ENCODE measurements at places on chromosomes 1 and 21. TPM values are rescaled to one million over a fixed set of nuclear protein-coding genes. Genes with fewer than 3 reads are reported as not detected.

DNA sequence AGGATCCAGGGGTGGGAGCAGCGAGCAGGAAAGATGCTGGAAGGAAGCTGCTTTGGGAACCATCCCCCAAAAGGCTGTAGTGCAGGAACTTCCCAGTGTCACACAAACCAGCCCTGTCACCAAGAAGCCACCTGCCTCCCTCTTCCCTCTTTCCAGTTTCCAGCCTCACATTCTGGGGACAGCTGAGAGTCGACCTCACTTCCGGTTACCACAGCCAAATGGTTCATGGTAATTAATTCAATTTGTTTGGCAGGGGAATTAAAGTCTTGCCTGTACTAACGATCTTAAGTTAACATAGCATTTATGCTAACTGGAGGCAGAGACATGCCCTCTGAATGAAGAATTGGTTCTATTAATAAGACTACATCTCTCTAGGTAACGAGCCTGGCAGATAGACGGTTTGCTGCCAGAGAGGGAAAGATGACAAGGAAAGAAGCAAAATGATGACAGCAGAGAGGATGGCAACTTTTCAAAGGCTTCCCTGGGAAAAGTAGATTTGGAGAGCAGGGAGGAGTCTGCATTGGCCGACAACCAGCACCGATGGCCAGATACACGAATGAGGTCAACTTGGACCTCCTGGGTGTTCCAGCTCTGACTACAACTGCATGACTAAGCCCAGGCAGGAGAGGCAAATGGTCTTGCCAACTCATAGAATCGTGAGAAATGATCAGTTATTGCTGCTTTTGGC is 64.1 kb downstream of the TMCO4 start:
- no peaks in the 10 kb centered on the region for H3K27me3 ChIP-seq
- H3K4me1 ChIP-seq, result no peaks in the 10 kb centered on the region
- peaks cover 20% of the 10 kb centered on the region for H3K36me3 ChIP-seq
- DNase-seq, result no peak
- no peak overlapping the region for H3K4me3 ChIP-seq

DNA sequence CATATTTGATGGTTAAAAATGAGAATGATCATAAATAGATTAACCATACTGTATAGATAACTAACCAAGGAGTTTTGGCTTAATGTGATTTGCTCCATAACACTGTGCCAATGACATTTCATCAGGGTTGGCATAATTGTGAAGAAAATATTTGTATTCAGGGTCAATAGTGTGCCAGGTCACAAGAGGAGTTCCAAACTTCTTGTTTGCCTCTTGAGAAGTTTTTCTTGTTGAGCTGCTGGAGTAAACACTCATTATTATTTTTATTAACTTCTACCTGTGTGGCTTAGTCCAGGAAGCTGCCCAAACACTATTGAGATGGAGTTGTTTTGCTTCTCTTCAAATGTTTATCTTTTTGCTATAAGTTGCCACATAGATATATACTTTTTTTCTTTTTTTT is 7.5 kb downstream of the MAP7D1 start:
- peaks cover 28% of the 10 kb centered on the region for H3K36me3 ChIP-seq
- DNase-seq, result no peak

The PGLYRP4 gene
- not detected for total RNA-seq

The LAMB3 gene
- total RNA-seq, result 0.96 TPM

DNA sequence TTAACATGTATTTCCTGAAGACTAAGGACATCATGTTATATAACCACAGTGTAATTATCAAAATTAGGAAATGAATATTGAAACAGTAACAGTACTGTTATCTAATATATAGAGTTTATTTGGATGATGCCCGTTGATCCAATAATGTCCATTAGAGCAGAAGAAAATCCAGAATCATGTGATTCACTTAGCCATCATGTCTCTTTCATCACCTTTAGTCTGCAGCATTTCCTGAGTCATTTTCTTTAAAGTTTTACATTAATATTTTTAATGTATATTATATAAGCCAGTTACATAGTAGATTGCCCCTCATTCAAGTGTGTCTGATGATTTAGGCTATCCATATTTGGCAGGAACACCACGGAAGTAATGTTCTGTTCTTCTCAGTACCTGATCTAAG is 28.9 kb downstream of the MPZL1 start:
- H3K27me3 ChIP-seq, result no peaks in the 10 kb centered on the region
- H3K4me1 ChIP-seq, result peaks cover 9% of the 10 kb centered on the region
- no peak overlapping the region for H3K27ac ChIP-seq
- H3K36me3 ChIP-seq, result peaks cover 2% of the 10 kb centered on the region
- DNase-seq, result no peak

The LYSMD1 gene
- 5.2 TPM for total RNA-seq

DNA sequence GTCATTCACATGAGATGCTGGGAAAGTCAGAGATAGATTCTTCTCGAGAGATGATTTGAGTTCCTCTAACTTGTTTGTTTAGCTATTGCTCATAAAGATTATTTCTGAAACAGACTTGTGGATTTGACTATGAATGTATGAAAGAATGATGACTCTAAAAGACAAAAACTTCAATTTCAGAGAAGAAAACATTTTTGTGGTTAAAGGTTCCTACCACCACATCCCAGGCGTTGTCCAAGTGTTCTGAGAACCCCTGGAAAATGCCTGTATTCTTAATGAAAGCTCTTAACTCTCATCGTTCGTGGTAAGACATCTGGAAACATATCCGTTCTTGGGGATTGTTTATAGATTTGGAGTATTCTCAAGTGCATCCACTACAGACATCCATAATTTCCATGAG is 228.7 kb downstream of the BARHL2 start:
- no peaks in the 10 kb centered on the region for H3K36me3 ChIP-seq
- H3K4me3 ChIP-seq, result no peak overlapping the region
- no peaks in the 10 kb centered on the region for H3K4me1 ChIP-seq
- H3K27ac ChIP-seq, result no peak overlapping the region
- DNase-seq, result no peak
- H3K27me3 ChIP-seq, result peaks cover 2% of the 10 kb centered on the region

The MAP3K6 gene
- total RNA-seq, result 9.0 TPM

- H3K4me1 ChIP-seq, result no peaks in the 10 kb centered on the region
- H3K36me3 ChIP-seq, result no peaks in the 10 kb centered on the region
- no peak overlapping the region for H3K27ac ChIP-seq
- H3K4me3 ChIP-seq, result no peak overlapping the region
- peaks cover 10% of the 10 kb centered on the region for H3K27me3 ChIP-seq
Observed at GRCh38 chr1:221983444-221983843, 241.6 kb upstream of the DUSP10 start.

The HSD11B1 gene
- total RNA-seq, result not detected

The S100A2 gene
- total RNA-seq, result not detected

DNA sequence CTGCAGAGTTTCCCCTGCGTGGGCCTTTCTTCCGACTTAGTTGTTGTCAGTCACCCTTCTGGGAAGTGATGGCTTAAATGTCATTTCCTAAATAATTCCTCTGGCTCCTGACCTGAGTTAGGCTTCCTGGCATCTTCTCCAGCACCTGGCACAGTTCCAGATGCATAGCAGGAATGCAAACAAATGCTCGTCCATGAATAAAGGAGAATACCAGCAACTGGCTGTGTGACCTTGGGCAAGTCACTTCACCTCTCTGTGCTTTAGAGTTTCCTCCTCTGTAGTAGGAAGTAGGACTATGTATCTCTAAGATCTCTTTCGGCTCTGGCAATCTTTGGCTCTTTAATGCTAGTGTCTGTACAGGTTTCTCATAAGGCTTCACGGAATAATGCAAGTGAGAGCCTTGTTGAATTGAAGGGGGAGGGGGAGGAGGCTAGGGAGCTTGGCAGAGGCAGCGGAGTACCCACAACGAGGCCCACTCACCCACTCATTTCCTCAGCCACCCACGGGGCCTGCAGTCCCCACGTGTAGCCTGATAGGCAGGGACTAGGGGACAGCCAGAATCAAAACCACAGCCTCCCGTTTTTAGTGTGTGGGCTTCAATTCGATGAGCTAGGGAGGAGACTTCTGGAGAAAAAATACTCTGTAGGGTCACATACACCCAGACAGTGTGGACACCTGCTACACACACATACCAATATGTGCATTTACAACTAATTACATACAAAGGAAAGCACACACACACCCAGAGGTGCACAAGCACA is 48.1 kb downstream of the TENT5C start:
- peaks cover 64% of the 10 kb centered on the region for H3K4me1 ChIP-seq
- peaks cover 8% of the 10 kb centered on the region for H3K27me3 ChIP-seq
- peak overlapping the region; percentile 84 for H3K27ac ChIP-seq

- no peak for DNase-seq
- no peak overlapping the region for H3K27ac ChIP-seq
- peaks cover 38% of the 10 kb centered on the region for H3K27me3 ChIP-seq
- H3K36me3 ChIP-seq, result no peaks in the 10 kb centered on the region
- H3K4me3 ChIP-seq, result no peak overlapping the region
Observed at GRCh38 chr1:24875991-24876506, 54.0 kb downstream of the RUNX3 start.

The KRTAP7-1 gene
- not detected for total RNA-seq

GRCh38 chr1:40034869-40035268 is 5.7 kb upstream of the CAP1 start:
- peaks cover 6% of the 10 kb centered on the region for H3K36me3 ChIP-seq
- no peaks in the 10 kb centered on the region for H3K27me3 ChIP-seq
- peak overlapping the region; percentile 85 for H3K27ac ChIP-seq
- no peak for DNase-seq

DNA sequence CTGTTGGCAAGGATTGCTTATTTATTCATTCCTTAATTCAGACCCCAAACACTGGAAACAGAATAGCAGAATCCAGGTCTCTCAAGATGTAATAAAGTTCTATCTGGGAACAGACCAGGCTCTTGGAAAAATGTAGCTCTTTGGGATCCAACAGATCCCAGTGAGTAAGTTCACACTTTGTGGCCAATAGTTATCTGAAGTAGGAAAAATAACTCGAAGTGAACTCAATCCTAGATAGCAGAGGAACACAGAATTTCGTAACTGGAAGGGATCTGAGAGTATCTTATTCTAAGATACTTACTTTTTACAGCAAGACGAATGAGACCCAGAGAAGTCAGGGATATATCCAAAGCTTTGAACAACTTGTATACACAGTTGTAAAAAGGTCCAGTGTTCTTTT is 150.7 kb upstream of the CD34 start:
- peaks cover 4% of the 10 kb centered on the region for H3K27me3 ChIP-seq
- H3K4me1 ChIP-seq, result no peaks in the 10 kb centered on the region
- no peaks in the 10 kb centered on the region for H3K36me3 ChIP-seq
- H3K27ac ChIP-seq, result no peak overlapping the region
- no peak overlapping the region for H3K4me3 ChIP-seq
- no peak for DNase-seq

DNA sequence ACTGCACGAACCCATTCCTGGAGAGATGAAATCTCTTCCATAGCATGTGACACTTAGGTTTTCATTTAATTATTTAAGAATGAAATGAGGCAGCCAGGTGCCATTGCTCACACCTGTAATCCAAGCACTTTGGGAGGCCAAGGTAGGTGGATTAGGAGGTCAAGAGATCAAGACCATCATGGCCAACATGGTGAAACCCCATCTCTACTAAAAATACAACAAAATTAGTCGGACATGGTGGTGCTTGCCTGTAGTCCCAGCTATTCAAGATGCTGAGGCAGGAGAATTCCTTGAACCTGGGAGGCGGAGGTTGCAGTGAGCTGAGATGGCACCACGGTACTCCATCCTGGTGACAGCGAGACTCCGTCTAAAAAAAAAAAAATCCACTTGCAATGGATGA is 17.8 kb downstream of the L1TD1 start:
- no peak overlapping the region for H3K27ac ChIP-seq
- peaks cover 5% of the 10 kb centered on the region for H3K36me3 ChIP-seq
- no peaks in the 10 kb centered on the region for H3K4me1 ChIP-seq
- no peak for DNase-seq

- peak overlapping the region; percentile 37 for H3K4me3 ChIP-seq
- H3K4me1 ChIP-seq, result peaks cover 74% of the 10 kb centered on the region
- no peaks in the 10 kb centered on the region for H3K27me3 ChIP-seq
Observed at GRCh38 chr1:167479331-167479979, 38.9 kb downstream of the CD247 start.

DNA sequence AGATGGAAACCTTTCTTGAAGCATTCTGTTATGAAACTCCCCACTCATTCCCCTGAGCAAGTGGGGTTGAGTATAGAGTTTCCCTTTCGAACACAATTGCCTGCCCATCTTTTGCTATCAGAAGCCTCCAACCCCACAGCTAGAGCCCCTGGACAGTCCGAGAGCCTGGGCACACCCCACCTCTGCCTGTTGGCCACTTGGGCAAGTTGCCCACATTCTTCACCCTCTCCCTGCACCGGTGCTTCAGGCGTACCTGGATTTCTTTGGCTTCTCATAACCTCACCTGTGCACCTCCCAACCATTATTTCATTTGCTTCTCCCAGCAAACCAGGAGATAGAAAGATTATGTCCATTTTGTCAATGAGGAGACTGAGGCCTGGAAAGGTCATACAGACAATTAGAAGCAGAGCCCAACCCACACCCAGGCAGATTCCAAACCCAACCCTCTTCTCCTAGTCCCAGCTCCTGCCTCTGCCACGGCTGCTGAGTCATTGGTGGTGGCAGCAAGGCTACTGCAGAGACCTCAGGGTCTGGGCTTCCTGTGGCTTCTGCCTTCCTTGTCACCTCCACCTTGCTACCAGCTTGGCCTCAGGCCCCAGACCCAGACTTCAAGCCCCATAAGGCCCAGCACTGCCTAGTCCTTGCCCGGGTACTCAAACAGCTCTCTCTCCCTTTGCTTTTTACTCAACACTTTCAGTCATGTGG is 118.7 kb upstream of the ZBTB40 start:
- no peak for DNase-seq
- H3K27me3 ChIP-seq, result peaks cover 11% of the 10 kb centered on the region
- H3K4me3 ChIP-seq, result no peak overlapping the region
- H3K4me1 ChIP-seq, result no peaks in the 10 kb centered on the region
- no peak overlapping the region for H3K27ac ChIP-seq

DNA sequence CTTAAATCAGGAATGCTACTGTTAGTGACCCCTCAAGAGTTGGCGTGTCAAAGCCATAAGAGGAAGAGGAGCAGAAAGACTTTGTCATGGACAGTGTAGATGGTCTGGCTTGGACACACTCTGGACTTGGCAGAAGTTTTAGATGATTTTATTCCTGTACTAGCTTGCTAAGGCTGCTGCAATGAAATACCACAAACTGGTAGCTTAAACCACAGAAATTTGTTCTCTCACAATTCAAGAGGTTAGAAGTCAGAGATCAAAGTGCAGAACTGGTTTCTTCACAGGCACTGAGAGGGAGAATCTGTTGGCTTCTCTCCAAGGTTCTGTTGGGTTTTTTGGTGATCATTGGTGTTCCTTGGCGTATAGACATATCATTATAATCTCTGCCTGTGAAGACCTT is 869.8 kb upstream of the B3GALT2 start:
- no peak for DNase-seq
- H3K27ac ChIP-seq, result peak overlapping the region; percentile 65
- peaks cover 32% of the 10 kb centered on the region for H3K36me3 ChIP-seq
- H3K4me1 ChIP-seq, result peaks cover 46% of the 10 kb centered on the region
- H3K27me3 ChIP-seq, result no peaks in the 10 kb centered on the region
